Left renal cortex interstitium (tissue), 4 donors: ENCODE measurements at places on chromosomes 1 and 21. TPM values are rescaled to one million over a fixed set of nuclear protein-coding genes. Genes with fewer than 3 reads are reported as not detected.

DNA sequence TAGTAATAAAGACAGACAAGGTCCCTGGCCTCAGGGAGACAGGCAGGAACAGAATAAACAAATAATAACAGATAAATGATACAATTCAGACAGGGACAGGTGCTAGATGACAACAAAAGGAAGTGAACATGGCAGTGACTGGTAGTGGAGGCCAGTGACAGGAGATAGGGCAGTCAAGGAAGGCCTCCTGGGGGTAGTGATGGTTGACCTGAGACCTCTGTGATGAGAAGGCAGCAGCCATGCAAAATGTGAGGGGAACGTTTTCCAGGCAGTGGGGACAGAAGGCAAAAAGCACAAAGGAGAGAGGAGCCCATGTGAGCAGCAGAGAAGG is 18.5 kb downstream of the OPTC start:
- DNase-seq: no peak

Gene IFI44
- polyA plus RNA-seq: 17.2 TPM

Gene IQGAP3
- polyA plus RNA-seq: 18.8 TPM

DNA sequence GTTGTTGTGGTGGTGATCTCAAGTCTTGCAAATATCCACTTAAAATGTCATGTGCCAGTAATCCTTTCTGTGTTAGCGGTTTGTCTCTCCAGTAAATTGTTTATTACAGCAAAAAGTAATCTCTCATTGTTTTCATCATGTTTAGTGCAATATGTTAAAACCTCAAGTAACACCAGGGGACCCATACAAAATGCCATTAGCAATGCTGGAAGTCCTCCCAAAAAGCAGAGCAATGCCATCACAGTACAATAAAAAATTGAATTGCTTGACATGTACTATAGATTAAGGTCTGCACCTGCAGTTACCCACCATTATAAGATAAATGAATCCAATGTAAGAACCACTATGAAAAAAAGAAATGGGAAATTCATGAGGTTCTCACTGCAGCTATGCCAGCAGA is 1606.5 kb downstream of the BRINP3 start:
- DNase-seq: no peak

GRCh38 chr1:41101950-41102607 is 80.6 kb upstream of the SLFNL1 start:
- DNase-seq: peak; percentile 49

GRCh38 chr1:26697978-26698849 is 2.4 kb downstream of the ARID1A start:
- no peak for DNase-seq
